AG09309 (cell line): ENCODE measurements at places on chromosomes 7 and 10.
A peak's percentile ranks its signal among the peaks of the same experiment; 100 is the strongest.

- DNase-seq, result no peak
Measured at GRCh38 chr10:123703195-123703790, 37.1 kb downstream of the GPR26 start.

- no peak for DNase-seq
Measured at GRCh38 chr10:22805304-22805703, 90.9 kb upstream of the PIP4K2A start.

DNA sequence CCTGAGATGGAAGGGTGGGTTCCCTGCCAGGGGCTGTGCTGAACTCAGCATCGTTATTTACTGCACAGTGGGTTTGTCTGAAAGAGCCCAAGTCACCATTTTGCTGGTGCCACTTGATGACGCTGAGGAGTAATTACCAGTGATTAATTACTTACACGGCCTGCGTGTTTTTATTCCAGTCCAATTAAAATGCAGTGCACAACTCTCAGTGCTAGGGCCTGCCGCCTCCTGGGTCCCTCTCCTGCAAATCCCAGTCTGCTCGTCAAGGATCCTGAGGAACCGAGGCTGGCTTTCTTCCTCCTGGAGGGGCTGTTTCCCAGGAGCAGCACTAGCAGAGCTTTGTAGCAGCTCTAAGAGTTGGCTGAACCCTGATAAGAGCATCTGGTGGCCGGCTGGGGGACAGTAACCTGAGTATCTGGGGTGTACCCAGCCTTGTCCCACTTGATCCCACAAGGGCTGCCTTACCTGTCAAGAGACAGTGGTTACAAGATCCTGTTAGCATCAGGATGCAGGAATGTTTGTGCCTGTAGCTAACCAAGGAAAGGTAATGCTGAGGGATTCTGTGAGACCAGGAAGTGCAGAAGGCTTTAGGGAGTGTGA, 45.1 kb upstream of the LRRC4 start:
- no peak for DNase-seq

- DNase-seq, result peak; percentile 42
Measured at GRCh38 chr10:29598851-29599311, 35.9 kb downstream of the SVIL start.

GRCh38 chr7:24129597-24129996, 154.4 kb upstream of the NPY start:
- DNase-seq, result peak; percentile 8

- no peak for DNase-seq
Measured at GRCh38 chr10:17353568-17354300, 100.7 kb downstream of the ST8SIA6 start.

DNA sequence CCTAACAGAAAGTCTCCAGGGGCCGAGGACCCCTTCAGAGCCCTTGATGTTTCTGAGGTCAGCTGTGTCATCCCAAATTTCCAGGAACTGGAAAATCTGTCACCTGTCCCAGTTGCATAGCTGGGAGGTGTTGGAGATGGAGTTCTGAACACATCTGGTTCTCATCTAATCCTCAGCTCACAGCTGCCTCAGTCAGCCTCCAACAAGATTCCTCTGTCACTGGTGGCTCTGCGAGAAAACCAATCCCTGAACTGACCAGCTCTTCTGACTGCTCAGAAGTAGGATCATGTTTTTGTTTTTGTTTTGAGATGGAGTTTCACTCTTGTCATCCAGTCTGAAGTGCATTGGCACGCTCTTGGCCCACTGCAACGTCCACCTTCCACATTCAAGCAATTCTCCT, 37.6 kb upstream of the MYL10 start:
- DNase-seq, result no peak

DNA sequence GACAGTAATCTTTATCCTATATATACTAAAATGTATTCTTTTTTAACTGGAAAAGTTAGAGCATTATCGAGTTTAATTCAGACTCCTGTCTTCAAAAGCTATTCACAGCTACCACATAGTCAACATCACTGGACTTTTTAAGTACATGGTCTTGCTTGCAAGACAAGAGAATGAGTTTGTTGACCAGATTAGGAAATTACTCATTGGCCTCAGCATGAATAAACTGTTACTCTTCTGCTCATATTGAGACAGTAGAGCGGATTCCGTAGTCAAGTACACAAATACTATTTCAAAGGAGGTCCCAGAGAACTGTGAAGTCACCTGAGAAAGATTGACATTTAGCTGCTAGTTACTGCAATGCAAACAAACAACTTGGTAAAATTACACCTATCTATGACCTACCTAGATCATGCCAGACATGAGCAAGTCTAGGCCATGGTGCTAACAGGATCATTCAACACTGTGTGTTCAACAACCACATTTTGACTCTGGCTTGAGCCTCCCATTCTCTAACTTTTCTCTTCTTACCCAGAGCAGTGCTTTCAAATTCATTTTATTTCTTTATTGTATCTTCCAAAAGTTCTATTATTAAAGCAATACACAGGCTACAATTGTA, 280.9 kb downstream of the NEBL start:
- DNase-seq, result no peak

GRCh38 chr10:121501796-121502195, 96.4 kb downstream of the FGFR2 start:
- DNase-seq, result no peak

DNA sequence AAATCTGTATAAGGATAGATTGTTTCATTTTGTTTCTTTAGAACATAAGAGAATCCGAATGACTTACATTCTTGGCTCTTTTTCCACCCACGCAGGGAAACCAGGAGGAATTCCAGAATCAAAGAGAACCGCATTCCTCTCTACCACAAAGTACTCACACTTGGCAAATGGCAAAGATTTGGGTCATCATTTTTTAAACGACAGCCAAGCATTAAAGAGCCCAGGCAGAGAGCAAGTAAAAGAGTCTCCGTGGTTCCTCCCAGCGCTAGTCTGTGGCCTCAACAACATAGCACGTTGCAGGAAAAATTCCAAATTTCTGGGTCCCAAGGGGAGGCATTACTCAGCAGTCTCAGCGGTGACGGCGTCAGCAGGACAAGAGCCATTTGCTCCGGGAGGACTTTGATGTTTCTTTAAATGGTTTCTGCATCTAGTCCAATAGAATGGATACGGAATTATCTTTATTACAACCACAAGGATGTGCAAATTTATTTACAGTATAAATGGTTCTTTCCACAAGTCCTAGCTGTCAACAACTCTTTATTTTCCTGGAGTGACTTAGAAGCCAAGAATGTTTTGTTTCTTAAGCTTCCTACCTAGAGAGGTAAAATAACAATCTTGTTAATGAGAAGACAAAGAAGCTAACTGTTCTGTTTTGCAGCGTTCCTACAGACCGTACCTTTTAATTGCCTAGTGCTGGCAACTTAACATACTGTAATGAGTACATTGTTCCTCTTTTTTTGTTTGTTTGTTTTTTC, 232.5 kb downstream of the SKIDA1 start:
- DNase-seq, result peak; percentile 96

DNA sequence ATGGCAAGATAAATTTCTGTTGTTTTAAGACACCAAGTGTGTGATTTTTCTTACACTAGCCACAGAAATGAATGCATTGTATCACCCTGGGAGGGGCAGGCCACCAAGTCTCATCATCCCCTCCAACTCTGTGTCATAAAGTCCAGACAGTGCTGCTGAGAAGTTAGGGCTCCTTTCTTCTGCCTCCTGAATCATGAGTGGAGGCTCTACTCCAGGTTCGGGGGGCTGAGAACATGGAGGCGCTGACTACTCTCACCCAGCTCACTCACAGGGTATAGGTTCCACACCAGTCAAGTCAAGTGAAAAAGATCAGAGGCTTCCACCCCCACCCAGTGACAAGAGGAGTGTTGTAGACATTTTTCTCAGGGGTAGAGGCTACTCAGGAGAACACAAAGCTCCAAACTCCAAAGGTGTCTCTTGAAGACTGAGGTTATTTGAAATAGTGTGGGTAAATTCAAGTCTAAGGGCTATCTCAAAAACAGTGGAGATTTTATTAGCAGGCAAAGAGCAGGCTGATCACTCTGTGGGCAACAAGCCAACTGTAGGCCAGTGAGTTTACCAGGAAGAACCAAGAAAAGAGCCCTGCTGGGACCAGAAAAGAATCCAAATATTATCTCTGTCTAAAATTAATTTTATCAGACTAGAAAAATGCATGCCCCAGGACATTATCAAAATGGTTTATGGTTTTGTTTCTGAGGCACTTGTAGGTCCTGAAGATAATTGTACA, 118.6 kb upstream of the RET start:
- no peak for DNase-seq

DNA sequence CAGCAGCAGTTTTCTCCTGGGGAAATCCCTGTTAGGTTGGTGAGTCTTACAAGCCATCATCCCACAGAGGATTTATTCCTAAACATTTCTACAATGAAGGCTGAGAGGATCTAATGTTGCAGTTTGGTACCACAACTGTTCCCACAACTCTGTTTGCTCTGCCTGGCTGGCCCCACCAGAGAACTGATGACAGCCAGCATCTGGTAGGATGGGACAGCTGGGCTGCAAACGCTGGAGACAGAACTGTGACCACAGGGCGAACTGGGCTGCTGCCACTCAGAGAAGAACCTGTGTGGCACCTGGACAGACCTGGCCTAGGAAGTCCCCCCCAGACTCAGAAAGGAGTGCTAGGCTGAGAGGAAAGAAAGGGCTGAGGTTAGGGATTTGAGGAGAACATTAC, 94.8 kb downstream of the CALN1 start:
- DNase-seq, result no peak

- DNase-seq, result no peak
Measured at GRCh38 chr7:121002757-121003200, 14.3 kb downstream of the CPED1 start.

GRCh38 chr10:44752451-44753441, 158.4 kb upstream of the TMEM72 start:
- DNase-seq, result peak; percentile 95

- no peak for DNase-seq
Measured at GRCh38 chr7:43891069-43891955, 15.1 kb downstream of the URGCP start.

- no peak for DNase-seq
Measured at GRCh38 chr7:148288592-148289151, 301.9 kb upstream of the C7orf33 start.

- DNase-seq, result no peak
Measured at GRCh38 chr7:73742753-73743641, 4.4 kb upstream of the ABHD11 start.

DNA sequence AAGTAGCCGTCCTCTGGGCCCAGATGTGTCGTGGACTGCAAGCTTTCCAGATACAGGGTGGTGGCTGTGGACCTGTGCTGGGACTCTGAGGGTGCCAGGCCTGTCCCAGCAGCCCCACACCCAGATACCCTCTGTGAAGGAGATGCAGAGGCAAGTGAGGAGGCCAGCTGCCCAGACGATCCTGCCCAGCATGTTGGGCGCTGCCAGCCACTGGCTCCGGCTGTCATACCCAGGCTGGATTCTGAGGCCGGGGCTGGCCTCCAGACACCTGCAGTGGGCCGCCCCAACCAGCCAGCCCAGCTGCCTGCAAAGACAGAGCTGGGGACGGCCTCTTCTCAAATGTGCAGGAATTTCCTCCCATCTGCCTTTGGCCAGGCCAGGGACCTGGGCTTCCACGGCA, 39.1 kb upstream of the EBF3 start:
- DNase-seq, result no peak

DNA sequence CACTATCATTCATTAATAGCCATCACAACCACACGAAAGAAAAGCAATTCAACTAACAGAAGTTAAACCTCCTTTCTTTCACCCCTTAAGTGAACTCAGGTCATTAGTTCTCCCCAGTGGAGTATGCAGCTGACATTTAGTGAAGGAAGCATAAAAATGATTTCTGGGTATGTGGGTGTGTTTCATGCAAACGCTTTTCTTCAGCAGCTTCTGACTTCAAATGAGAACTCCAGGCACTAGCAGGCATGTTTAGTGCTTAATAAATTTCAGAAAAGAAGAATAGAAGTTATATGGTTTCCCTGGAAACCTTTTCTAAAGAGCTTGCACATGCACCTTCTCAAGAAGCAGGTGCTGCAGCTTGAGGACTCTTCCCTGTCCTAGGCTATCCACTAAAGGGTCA, 62.5 kb downstream of the PIK3CG start:
- no peak for DNase-seq

GRCh38 chr10:31157123-31158010, 125.7 kb upstream of the ZNF438 start:
- no peak for DNase-seq

- DNase-seq, result no peak
Measured at GRCh38 chr7:37853468-37853867, 5.1 kb downstream of the NME8 start.

DNA sequence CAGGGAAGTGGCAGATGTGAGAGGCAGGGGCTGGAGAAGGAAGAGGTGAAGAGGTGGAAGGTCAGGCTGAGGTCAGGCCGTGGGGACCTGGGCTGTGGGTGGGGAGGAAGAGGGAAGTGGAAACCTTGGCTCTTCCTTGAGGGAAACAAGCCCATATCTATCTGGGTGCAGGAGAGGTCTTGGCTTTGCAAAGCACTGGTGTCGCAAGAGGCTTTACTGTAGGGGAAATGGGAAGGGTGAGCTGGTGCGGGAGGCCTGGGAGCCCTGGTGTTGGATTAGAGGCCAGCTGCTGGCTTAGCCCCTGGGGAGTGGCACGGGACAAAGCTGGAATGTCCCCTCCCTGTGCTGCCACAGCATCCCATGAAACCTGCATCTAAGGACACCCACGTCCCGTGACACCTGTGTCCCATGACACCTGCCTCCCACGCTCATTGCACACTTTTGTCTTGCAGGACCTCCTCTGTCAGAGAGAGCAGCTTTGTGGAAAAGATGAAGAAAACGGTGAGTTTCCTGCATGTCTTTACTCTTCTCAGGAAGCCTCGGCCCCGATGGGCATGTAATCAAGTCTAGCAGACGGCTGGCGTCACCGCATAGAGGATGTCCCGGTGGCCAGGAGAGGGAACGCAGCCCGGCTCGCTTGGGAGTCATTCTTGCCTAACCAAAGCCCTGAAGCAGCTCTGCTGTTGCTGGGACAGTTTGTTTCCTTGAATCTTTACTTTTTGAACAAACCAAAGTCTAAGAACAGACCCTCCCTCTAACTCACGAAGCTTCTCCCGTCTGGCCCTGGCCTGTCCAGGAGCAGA, 22.2 kb downstream of the TMEM120A start:
- DNase-seq, result no peak

- DNase-seq, result no peak
Measured at GRCh38 chr7:82384051-82384464, 59.5 kb downstream of the CACNA2D1 start.

- no peak for DNase-seq
Measured at GRCh38 chr10:14543046-14543903, 212.6 kb upstream of the FRMD4A start.
